ENCODE measurements at places on chromosomes 6 and 20.

DNA sequence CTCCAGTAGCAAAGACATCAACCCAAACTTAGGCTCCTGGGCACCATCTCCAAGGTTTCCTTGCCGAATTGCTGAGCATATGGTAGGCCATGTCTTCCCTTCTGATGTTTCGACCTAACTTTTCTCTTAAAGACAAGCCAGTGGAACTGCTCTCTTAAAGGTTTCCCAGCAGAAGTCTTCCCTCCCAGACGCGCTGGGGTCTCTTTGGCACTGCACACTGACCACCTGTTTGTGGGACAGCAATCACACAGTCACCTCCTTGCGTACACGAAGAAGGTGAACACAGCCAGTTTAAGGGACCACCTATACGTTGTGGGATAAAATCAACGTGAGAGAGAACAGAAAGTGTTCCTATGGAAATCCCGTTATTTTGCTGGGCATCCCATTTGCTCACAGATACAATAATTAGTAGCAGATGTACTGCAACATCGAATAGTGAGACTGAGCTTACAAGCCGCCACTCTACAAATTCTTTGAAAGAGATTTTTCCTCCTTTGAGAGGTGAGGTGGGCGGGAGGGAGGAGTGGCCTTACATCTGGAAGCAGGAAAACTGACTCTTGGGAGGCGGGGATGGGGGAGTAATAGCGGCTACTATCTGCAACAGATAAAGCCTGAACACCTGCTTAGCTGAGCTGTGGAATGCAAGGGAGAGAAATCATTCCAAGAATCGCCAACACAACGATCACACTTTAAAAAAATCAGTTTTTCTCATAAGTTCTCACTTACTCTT is 9.9 kb downstream of the GRIK2 start:
- no peak for DNase-seq

DNA sequence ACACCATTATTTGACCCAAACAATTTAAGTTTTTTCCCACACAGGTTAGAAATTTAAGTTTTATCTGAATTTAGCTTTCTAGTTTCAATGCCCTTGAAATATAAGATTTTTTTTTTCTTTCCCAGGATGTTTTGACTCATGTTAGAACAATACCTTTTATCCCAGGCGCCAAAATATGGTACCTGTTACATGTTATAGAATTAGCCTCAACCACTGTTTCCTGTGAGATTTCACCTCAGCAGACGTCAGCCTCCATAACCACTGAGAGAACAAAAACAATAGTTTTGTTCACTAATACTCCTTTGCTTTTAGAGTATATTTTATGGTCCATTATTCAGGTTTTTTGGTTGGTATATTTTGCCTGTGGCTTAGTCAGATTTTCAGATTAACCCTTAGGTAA is 302.9 kb downstream of the CDKAL1 start:
- DNase-seq, result no peak

DNA sequence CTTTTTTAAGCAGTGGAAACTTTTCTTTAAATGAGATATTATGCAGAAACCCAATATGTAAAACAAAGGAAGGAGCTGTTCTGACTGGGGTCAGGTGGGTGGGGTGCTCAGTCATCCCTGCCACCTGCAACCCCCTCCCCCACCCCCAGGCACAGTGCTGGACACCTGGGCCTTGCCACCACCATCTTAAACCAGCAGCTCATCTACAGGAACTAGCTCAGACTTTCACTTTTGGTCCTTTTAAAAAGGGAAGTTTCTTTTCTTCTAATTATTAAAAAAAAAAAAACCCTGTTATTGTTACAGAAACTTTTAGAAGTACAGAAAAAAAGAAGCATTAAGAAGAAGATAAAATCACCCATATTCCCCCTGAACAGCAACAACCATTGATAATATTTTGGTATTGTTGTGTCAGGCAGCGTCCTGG is 37.1 kb downstream of the PPP1R16B start:
- DNase-seq, result no peak

- DNase-seq, result no peak
Measured at GRCh38 chr20:60695226-60696000, 556.6 kb upstream of the CDH4 start.

- no peak for DNase-seq
Measured at GRCh38 chr6:160462116-160462515, 113.9 kb downstream of the SLC22A3 start.

DNA sequence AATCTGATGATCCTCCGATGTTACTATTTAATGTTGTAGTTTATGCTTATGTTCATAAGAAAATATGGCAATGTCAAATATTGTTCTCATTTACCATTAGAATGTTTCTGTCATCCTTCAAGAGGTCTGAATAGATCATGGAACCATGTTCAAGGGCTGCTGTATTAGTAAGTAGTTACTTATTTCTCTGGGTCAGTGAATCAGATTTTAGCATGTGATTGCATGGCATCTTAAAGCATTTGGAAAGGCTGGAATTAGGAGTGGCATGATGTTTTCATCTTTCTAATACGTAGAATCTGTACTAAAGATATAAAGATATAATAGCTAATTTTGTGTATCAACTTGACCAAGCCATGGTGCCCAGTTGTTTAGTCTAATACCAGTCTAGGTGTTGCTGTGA is 40.5 kb upstream of the NKX2-4 start:
- DNase-seq, result no peak

- DNase-seq, result no peak
Measured at GRCh38 chr6:105546754-105547153, 143.9 kb upstream of the PREP start.

DNA sequence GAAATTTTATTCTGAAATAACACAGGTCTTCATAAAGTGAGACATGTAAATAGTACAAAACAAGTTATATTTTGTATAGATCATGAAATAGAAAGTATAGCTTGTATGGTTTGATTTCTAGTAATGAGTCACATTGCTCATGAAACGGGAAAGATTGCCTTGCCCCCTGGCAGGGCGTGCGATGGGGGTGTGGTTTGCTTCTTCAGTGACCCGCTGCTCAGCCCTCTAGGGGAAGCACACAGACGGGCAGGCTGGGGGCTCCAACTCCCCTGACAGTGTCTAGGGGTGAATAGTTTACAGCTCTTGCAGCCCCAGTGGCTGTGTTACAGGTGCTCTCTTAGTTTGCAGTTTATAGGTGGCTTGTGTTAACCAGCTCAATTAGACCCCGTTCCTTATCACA is 170.5 kb upstream of the RGS17 start:
- DNase-seq, result no peak

- no peak for DNase-seq
Measured at GRCh38 chr20:20459726-20460125, 91.8 kb downstream of the INSM1 start.

DNA sequence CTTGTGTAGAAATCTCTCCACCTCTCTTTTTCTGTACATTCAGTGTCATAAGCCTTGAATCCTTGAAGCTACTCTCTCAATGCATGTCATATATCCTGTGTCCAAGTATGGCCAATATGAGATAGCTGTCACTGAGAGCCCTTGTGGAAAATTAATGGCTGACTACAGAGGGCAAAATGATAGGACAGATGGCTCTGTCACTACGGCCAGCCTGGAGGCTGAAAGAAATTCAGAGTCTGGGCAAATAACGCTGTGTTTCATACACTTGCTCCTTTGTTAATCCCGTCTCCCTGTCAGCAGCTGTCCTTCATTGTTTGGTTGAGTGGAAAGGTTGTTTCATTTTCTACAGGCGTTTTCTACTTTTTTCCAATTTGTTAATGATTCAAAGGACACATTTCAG is 70.4 kb upstream of the VGLL2 start:
- DNase-seq, result peak; percentile 12

- peak; percentile 38 for DNase-seq
Measured at GRCh38 chr6:157649311-157650260, 173.5 kb upstream of the SNX9 start.

- no peak for DNase-seq
Measured at GRCh38 chr20:3135507-3136070, 24.1 kb downstream of the FASTKD5 start.

DNA sequence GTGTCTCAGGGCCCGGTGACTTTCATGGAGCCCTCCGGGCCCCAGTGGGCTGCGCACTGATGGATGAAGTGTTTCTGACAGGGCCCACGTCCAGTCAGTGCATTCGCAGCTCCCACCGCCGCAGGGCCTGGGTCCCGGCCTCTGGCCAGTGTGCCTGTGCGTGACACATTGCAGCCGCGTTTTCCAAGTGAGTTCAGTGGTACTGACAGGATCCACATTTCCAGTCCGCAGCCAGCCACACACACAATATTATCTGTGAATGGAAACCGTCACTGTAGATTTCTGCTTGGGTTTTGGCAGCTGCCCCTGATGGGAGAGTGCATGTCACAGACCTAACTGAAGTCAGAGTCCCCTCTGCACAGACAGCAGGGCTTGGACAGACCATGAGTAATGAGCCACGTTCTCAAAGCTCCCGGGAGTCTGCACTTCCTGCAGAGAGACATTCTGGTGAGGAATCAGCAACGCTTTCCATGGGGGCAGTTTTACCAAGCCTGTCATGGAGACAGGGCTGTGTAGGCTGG is 171.4 kb downstream of the MYLK4 start:
- no peak for DNase-seq

GRCh38 chr6:150813993-150814359 is 51.5 kb upstream of the MTHFD1L start:
- no peak for DNase-seq

GRCh38 chr6:20778459-20778858 is 244.2 kb downstream of the CDKAL1 start:
- no peak for DNase-seq

DNA sequence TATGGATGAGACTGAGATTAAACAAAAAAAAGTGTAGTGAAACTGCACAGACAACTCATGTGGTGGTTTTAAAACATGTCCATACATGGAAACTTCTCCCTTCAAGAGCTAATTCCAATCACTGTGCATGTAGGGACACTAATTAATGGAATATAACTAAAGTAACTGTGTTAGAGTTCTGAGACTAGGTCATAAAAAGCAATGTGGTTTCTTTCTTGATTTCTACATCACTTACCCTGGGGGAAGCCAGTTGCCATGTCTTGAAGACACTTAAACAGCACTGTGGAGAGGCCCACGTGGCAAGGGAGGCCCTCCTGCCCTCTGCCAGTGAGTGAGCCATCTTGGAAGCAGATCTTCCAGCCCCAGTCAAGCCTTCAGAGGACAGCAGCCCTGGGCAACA is 118.2 kb upstream of the DST start:
- DNase-seq, result no peak

DNA sequence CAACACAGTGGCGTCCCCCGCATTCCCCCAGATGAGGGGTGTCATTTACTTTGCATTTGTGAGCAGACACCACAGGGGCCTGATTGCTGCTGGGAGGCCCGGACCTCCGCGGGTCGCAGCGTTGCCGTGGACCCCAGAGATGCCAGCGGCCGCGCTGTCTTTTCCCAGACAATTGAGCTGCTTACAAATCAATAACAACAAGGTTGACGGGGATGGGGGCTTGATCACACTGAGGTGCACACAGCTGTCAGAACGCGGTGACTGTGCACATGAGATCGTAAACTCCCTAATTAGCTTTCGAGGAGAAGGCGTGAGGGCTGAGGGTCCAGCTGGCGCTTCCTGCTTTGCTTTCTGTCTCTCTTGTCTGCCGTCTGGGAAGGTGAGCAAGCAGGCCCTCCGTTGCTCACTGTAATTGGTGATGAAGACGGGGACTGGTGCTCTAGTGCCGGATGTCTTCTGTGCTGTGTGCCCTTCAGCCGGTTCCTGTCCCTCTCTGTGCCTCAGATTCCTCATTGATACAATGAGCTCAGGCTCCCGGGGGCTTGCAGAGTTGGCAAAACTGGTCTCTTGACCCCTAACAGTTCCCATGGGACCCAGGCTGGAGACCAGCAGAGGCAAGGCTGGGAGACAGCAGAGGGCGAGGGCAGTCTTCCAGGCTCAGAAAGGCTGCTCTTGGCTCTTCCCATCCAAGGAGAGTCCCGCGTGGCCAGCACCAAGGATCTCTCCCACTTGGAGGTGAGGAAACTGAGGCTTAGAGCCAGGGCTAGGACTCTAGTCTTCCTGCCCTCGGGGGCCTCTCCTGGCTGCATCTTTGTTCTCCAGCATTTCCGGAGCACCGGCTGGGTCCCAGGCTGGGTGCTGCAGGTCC is 126.0 kb upstream of the PMEPA1 start:
- DNase-seq, result no peak

DNA sequence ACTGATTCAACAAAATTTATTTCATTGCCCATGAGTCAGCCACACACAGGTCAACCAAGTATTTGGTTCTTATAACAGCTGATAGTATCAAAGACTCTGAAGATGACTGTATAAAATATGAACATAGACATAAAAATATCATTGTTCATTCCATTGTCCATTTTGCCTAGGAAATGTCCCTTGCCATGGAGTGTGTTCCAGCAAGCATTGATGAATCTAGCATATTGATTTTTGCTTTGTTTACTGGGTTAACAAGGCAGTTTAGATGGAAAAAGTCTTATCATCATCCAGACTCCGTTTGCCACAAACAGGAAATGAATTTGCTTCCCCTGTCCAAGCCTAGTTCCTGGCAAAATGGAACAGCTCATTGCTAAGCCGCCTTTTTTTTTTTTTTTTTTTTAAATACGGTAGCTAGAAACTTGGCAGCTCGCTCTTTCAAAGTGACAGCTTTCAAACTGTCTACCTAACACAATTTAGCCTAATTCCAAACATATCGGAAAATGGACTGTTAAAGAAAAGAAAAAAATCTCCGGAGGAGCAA is 7.5 kb downstream of the F13A1 start:
- no peak for DNase-seq

DNA sequence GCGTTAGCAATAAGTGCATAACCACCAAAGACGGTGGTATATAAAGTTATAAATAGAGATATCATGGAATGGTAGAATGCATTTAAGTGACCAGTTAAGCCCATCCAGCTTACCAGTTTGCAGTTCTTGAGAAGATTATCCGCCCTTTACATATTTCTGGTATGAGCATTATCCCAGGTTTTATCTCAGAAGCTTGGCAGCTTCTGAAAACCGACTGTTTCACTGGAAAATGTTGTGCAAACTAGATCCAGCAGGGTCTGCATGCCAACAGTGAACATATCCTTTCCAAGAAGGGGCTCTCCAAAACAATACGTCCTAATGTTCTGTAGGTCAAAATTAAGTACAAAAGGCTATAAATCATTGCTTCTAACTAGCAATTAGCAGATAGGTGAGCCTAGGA is 29.5 kb upstream of the SHLD1 start:
- DNase-seq, result no peak

DNA sequence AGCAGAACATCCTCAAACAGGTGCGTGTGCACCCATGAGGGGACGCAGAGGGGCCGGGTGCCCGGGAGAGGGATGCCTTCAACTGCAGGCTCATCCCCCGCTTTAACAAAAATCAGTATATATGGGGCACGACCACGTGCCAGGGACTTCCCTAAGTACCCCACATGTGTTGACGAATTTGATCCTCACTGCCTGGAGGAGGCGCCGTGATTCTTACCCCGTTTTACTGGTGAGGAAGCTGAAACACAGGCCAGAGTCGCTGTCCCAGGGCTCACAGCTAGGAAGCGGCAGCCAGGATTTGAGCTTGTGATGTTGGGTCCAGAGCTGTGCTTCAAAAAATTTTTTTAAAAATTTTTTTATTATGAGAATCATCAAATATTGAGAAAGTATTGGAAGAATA is 44.8 kb downstream of the ITPR3 start:
- DNase-seq, result no peak

- DNase-seq, result no peak
Measured at GRCh38 chr20:40651151-40651550, 37.9 kb downstream of the MAFB start.

All from Ammon's horn (tissue), 1 donor.